GM04503 (cell line): ENCODE measurements at places on chromosomes 2 and 18.
A peak's percentile ranks its signal among the peaks of the same experiment; 100 is the strongest.

- no peak for DNase-seq
Measured at GRCh38 chr2:42492691-42493467, 903 bp downstream of the KCNG3 start.

GRCh38 chr18:67805261-67805660, 288.7 kb upstream of the DSEL start:
- no peak for DNase-seq

GRCh38 chr18:58671632-58672564, 633 bp downstream of the MALT1 start:
- DNase-seq, result no peak

- no peak for DNase-seq
Measured at GRCh38 chr2:41597680-41598079, 450.1 kb upstream of the PKDCC start.

DNA sequence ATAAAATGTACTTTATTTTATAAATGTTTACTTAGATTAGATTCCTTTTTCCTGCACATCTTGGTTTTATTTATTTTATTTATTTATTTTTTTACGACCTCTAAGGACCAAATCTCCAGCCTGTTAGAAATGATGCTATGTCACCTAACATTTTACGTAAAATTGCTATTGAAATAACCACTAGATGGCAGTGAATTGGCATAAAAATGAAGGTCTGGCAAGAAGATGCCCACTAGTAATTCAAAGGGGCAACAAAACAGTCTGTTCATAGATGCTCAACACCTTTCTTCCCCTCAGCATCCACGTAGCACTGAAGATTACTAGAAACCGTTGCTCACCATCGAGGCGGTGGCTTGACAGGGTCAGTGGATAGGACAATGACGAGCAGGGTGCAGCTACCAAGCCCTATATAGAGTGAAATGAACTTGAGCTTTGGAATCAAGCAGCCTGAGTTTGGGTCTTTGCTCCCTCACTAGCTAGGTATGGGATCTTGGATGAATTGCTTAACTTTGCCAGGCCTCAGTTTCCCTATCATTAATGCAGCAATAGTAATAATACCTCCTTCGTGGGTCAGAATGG, 128.7 kb upstream of the L3MBTL4 start:
- DNase-seq, result no peak

DNA sequence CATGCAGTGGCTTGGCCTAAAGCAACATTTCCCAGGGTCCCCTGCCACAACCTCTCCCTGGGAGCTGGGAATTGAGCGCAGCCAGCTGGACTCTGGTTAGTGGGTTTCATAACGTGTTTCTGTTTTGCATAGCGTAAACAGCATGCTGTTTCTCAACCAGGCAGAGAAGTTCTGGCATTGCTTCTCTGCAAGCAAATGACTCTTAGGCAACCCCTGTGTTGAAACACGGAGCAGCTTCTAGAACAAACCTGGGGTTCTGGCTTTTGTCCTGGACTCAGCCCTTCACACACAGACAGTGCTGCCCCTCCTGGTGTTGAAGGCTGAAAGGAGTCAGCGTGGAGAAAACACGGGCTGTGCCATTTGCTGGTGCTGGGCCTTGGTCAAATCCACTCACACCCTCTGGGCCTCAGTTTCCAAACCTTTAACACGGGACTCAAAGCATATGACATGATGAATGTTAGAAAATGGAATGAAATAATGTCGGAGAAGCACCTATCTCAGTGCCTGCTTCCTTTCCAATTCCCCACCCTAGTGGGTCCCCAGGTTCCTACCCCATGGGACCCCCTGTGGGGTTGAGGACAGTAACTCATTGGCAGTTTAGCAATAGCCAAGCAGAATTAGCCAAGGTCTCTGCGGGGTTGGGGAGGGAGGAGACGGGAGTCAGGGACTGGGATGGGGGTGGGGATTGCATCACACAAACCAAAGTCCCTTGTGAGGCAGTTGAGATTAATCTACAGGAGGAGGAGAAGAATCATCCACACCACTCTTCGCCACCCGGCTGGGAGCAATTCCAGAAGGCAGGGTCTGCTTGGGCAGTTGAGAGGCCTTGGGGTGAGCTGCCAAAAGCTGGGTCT, 30.2 kb upstream of the IL1R2 start:
- peak; percentile 97 for DNase-seq

DNA sequence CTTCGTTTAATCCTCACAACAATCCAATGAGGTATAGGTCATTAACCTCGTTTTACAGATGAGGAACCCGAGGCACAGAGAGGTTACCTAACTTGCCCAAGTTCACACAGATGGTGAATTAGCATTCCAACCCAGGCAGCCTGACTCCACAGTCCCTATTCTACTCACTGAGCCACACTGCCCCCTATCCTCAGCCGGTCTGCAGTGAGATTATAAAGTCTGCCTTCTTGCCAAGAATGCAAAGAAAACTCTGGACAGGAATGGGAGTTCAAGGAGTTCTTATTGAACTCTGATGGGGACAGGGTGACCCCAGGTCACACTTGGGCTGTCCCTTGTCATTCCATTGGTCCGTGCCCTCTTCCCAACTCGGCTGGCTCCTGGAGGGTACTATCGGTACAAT, 118.1 kb upstream of the MSH6 start:
- DNase-seq, result no peak

- DNase-seq, result no peak
Measured at GRCh38 chr2:45121236-45121927, 112.1 kb upstream of the SIX2 start.

GRCh38 chr18:47342566-47342965, 91.1 kb upstream of the SKOR2 start:
- no peak for DNase-seq

- DNase-seq, result no peak
Measured at GRCh38 chr2:145584353-145584752, 1064.4 kb upstream of the ZEB2 start.
